NCI-H2029 treated with DMSO at 0.1 percent for 48 hours (cell line): ENCODE measurements at places on chromosomes 11 and 22.
A peak's percentile ranks its signal among the peaks of the same experiment; 100 is the strongest.

- peak; percentile 24 for DNase-seq
Measured at GRCh38 chr22:33579448-33580093, 340.7 kb downstream of the LARGE1 start.

- no peak for DNase-seq
Measured at GRCh38 chr11:3044915-3045314, 12.3 kb downstream of the CARS1 start.

GRCh38 chr22:50190182-50190940, 4.6 kb downstream of the TRABD start:
- no peak for DNase-seq

DNA sequence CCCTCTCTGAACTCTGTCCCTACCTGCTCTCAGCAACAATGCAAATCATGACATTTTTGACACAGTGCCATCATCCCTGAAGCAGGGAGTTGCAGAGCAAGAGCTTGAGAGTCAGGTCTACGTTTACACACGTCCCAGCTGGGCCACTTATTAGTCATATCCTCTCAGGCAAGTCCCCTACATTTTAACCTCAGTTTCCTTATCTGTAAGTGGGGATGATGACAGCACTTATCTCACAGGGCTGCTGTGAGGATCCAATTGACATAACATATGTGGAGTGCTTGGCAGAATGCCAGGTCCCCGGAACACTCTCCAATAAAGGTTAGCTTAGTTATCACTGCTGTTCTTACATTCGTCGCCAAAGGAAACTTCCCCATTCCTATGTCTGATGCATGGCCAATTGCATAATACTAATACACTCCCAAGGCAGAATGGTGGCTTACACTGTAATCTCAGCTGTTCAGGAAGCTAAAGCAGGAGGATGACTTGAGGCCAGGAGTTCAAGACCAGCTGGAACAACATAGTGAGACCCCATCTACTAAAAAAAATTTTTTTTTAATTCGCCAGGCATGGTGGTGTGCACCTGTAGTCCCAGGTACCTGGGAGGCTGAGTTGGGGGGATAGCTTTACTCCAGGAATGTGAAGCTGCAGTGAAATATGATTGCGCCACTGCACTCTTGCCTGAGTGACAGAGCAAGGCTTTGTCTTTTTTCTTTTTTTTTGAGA, 16.6 kb downstream of the ASCC2 start:
- peak; percentile 85 for DNase-seq

GRCh38 chr11:27451244-27451965, 21.2 kb downstream of the LGR4 start:
- DNase-seq, result no peak

DNA sequence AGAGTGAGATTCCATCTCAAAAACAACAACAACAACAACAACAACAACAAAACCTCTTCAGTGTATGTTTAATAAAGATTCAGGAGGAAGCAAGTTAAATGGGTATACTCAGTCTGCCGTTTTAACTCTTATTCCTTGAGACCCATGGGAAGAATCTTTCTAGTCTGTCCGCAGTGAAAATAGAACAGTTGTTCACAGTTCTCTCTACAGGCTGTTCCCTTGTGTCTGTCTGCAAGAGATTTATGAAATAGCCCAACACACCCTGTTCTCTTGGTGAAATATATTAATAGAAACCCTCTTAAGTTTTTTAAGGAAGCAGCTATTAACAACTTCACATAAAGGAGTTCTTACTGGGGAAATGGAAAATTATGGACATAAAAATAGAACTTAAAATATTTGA, 682.2 kb upstream of the RAG2 start:
- DNase-seq, result no peak

DNA sequence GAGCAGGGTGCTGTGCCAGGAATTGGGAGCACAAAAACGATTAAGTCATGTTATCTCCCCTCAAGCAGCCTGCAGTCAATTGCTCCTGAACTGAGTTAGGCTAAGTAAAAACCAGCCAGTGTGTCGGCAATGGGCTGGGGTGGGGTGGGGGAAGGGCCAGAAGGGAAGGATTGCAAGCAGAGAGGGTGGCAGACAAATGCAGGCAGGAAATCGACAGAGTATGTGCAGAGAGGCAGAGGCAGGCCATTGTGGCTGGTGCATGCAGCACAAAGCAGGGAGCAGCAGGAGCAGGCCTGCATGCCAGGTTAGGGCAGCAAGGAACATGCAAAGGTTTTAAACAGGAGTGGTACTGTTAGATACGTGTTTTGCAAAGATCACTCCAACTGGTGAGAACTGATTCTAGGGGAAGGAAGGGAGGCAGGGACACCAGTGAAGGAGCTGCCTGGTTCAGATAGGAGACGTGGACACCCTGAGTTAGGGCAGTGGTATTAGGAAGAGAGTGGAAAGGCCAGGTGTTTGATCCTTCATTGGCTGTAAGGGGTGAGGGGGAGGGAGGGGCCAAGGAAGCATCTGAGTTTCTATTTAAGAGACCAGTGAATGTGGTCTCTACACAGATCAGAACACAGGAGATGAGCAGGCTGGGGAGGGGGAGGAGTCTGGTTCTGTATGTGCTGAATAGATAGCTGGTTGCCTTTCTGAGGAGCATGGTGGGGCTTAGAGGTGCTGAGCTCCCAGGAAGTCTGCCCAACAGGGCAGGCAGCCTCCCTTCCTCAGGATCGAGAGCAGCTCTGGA, 70.8 kb upstream of the PHOX2A start:
- no peak for DNase-seq

DNA sequence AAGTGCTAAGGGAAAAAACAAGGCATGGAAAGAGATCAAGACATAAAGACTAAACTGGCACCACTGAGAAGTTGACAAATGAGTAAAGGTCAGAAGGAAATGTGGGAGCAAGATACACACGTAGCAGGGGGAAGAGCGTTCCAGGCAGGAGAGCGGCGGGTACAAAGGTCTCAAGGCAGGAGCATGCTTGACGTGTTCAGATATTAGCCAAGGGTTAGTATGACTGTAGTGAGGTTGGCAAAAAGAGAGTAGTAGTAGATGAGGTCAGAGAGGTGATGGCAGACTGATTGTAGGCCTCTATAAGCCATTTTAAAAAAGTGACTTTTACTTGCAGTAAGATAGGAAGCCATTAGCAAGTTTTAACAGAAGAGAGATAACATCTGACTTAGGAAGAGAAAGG, 9.9 kb downstream of the SYT9 start:
- DNase-seq, result no peak

GRCh38 chr11:35160246-35160824, 21.4 kb downstream of the CD44 start:
- DNase-seq, result no peak

DNA sequence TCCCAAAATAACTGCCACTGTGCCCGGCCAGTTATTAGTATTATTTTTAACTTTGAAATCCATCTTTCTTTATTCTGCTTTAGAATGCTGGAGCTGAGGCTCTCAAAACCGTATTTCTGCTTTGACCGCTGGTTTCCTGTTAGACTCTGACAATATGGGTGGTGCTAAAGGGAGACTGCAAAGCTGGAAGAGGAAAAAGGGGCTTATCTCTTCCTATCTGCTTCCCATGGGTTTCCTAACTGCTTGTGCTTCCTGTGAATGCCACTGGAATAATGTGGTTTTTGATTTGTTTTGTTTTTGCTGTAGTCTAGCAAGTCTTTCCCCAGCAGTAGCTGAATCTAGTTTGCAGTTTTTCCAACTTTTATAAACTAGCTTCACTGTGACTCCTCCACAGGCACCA, 43.6 kb downstream of the XRRA1 start:
- no peak for DNase-seq

GRCh38 chr11:110433393-110434333, 3.9 kb downstream of the FDX1 start:
- no peak for DNase-seq
